Mesangial cell (primary cell): ENCODE measurements at places on chromosomes 7 and 10. TPM values are rescaled to one million over a fixed set of nuclear protein-coding genes. Genes with fewer than 3 reads are reported as not detected.

The CRCP gene
- total RNA-seq: 24.9 and 30.0 TPM in 2 replicates

The NEUROG3 gene
- not detected in 2 replicates for total RNA-seq

The NMT2 gene
- 21.7 and 24.6 TPM in 2 replicates for total RNA-seq

The EIF4EBP2 gene
- total RNA-seq: 23.3 and 29.8 TPM in 2 replicates

The CFAP69 gene
- 0.65 and 1.6 TPM in 2 replicates for total RNA-seq

The IKZF1 gene
- under 0.01 TPM in 1 of 2 replicates, not detected in the other for total RNA-seq

The BAG3 gene
- 48.2 and 53.6 TPM in 2 replicates for total RNA-seq

The MMRN2 gene
- 0.13 and 0.16 TPM in 2 replicates for total RNA-seq

The FKBP6 gene
- total RNA-seq: 0.16 TPM in 1 of 2 replicates, not detected in the other

The ZP3 gene
- total RNA-seq: 1.5 and 3.9 TPM in 2 replicates

The EGFR gene
- 40.4 and 45.3 TPM in 2 replicates for total RNA-seq

The PLCE1 gene
- 4.4 and 5.2 TPM in 2 replicates for total RNA-seq

The ITGA8 gene
- total RNA-seq: 0.25 TPM in 1 of 2 replicates, not detected in the other

The CALCR gene
- total RNA-seq: not detected in 2 replicates

The FAM131B gene
- 0.33 and 2.2 TPM in 2 replicates for total RNA-seq

The NEURL1 gene
- 0.33 and 0.51 TPM in 2 replicates for total RNA-seq

The ZNF727 gene
- not detected in 2 replicates for total RNA-seq

The CCDC146 gene
- total RNA-seq: 0.33 and 0.63 TPM in 2 replicates

The GNAT3 gene
- total RNA-seq: not detected in 2 replicates

The PCDH15 gene
- under 0.01 and 0.51 TPM in 2 replicates for total RNA-seq

The SUN3 gene
- total RNA-seq: 0.51 TPM in 1 of 2 replicates, not detected in the other

The KCP gene
- 0.98 and 17.7 TPM in 2 replicates for total RNA-seq

The C10orf143 gene
- 0.49 and 1.6 TPM in 2 replicates for total RNA-seq

The ASIC3 gene
- 0.38 TPM in 1 of 2 replicates, not detected in the other for total RNA-seq

The TMEM196 gene
- under 0.01 and 0.13 TPM in 2 replicates for total RNA-seq
